ENCODE measurements at places on chromosomes 5 and 9.

- DNase-seq, result peak; percentile 39
Observed at GRCh38 chr5:82174128-82174918, 103.8 kb downstream of the RPS23 start.

DNA sequence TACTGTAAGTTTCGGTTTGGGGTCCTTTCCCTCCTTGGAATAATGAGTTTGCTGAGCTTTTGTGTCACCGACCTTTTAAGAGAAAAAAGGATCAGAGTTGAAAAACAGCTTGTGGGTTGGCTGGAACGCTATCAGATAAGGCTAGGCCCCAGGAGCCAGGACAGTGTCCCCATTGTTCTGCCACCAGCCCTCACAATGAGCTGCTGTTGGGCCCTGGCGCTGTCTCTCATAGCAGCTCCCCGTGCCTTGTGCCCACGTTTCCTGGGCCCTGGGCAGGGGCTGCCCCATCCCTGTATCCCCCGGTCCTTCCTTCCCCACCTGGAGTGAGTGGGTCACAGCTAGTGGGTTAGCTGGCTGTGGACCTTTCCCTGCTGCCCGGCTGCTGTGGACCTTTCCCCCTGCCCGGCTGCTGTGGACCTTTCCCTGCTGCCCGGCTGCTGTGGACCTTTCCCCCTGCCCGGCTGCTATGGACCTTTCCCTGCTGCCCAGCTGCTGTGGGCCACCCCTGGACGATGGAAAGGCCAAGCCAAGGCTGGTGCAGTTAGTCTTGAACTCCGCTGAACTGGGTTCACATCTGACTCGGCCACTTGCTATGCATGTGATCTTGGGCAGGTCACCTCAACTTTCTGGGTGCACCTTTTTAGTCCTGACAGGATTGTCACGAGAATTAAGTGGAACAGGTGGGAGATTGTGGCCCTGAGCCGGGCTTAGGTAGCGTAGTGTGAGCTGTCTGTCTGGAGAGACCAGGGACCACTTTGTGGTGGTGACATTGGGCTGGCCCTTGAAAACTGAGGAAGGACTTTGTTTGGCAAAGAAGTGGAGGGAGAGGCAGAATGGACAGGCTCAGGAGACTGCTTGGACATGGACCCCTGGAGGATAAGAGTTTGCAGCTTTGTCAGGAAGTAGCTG is 99.5 kb downstream of the DAB2IP start:
- no peak for DNase-seq

- peak; percentile 66 for DNase-seq
Observed at GRCh38 chr9:92716557-92716956, 46.6 kb upstream of the IPPK start.

GRCh38 chr5:124746916-124747790 is 714 bp upstream of the ZNF608 start:
- no peak for DNase-seq

GRCh38 chr5:68407311-68408239 is 192.0 kb downstream of the PIK3R1 start:
- DNase-seq, result no peak

GRCh38 chr9:129405089-129405826 is 215.6 kb downstream of the C9orf50 start:
- no peak for DNase-seq

DNA sequence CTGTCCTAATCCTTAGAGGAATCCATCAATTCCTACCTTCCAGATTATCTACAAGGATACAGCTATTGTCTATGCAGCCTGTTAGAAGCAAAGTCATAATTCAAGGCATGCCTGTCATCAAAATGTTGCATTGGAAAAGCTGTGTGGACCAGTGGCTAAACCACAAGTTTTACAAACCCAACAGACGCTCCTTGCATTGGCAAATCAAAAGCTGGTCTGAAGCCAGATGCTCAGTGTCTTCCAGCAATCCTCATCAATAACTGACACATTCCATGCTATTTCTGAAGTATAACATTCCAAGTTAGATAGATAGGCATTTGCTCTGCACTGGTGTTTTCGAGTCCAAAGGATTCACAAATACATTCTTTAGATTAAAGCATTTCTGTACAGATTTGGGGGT is 213.6 kb downstream of the EBF1 start:
- DNase-seq, result no peak

DNA sequence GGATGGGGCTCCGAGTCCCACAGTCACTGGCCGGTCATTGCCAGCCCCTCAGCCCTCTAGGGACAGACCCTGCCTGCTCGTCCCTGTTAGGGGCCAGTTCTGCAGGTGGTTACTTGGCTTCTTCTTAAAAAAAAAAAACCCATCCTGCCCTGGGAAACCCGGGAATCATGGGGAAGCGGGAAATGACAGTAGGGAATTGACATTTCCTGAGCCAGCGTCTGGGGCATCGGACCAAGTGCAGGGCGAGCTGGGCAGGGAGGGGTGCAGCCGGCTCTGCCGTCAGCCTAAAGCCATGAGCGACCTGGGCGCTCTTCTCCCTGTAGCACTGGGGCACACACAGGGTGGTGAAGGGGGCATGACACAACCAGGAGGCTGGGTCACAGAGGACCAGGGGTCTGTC is 66.6 kb downstream of the RXRA start:
- no peak for DNase-seq

- no peak for DNase-seq
Observed at GRCh38 chr5:125294844-125295243, 548.4 kb upstream of the ZNF608 start.

DNA sequence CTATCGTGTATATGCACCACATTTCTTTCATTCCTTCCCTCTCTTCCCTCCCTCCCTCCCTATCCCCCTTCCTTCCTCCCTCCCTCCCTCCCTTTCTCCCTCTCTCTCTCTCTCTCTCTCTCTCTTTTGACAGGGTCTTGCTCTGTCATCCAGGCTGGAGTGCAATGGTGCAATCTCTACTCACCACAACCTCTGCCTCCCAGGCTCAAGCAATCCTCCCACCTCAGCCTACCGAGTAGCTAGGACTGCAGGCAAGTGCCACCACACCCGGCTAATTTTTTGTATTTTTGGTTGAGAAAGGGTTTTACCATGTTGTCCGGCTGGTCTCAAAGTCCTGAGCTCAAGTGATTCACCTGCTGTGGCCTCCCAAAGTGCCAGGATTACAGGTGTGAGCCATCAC is 1.1 kb upstream of the ANKS6 start:
- no peak for DNase-seq

GRCh38 chr9:91603932-91604331 is 180.3 kb upstream of the NFIL3 start:
- no peak for DNase-seq

DNA sequence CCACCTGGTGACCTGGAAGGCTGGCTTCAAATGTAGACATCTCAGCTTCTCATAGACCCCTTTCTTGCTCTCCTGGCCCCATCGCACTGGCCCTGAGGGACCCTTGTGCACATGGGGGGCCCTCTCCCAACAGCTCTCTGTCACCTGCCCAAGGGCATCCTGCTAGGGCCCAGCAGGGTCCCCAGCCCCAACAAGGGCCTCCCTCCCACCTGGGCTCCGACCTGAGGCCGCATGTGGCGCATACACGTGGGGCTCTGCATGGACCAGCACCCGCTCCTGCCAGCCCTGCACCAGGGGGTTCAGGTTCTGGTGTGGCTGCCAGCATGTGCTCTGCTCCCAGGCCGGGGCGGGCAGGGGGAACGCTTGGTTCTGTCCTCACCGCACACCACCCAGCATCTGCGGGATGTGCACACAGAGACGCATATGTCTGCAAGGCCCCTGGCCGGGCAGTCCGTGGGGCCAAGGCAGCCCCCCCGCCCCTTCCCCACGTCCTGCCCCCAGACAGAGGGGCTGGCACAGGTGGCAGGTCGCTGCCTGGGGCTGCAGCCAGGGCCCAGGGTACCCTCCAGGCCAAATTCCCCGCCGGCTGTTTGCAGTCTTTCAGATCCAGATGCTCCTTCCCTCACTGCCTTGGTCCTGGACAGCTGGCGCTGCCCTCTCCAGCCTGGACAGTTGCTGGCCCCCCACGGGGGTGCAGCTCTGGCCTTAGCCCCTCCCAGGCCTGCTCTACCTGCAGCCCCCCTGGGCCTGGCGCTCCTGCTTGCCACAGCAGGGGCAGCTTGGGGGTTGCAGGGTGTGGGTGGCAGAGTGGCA is 17.9 kb upstream of the NRARP start:
- DNase-seq, result no peak
